ENCODE measurements at places on chromosomes 4 and X.

DNA sequence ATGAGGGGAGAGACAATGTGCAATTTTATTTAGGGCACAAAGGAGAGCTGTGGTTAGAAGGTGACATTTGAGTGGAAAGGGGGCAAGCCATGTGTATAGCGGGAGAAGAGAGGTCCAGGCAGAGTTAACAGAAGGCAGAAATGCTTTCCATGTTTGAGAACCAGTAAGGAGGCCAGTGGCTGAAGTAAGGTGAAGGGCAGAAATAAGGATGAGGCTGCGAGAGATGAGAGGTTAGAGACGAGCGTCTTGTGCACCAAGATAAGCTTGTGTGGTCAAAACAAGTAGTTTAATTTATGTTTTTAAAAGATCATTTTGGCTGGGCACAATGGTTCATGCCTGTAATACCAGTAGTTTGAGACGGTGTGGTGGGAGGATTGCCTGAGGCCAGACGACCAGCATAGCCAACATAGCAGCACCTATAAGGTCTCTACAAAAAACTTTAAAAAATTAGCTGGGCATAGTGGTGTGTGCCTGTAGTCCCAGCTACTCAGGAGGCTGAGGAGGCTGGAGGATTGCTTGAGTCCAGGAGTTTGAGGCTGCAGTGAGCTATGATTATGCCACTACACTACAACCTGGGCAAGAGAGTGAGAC is 8.5 kb downstream of the HTT start:
- DNase-seq: no peak

DNA sequence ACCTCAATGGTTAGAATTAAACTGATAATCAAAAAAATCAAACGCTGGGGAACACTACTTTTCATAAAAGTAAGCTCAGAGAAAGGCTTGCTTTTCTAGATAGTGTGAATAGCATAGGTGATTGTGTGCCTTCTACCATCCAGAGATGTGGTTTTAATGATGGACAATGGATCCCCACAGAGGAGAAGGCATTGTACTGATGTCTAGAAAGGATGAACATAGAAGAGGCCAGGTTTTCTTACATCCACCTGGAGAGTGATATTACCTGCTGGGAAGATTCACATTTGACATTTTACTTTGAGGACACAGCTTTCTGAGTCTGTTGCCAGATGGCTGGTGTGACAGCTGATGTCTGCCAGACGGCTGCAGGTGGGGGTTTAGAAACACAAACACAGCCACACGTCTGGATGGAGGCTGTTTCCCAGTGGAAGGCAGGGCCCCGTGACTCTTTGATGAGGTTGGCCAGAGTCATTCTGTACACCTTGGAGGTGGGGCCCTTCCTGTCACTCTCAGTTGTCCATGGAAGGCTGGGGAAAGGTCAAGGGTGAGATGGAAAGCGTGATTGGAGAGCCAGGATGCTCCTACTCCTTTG is 114.4 kb downstream of the PSAPL1 start:
- DNase-seq: no peak

DNA sequence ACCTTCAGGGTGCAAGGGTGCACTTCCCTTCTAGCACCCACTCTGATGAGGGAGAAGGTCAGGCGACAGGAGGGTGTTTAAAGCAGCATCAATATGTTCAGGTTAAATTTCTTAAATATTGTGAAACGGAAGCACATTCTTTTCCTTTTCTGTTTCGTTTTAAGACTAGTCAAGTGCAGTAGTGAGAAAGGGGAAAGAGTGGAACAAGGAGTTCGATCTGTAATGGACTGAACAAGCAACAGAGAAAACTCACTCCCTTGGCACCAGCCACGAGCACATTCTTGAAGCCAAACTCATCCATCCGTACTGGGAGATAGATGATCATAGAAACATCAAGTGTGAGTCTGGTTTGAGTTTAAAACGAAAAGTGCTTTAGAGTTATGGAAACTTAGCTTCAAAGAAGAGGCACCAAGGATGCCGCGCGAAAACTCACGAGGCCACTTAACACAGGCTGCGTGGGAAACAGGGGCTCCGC is 815 bp downstream of the FAM53A start:
- DNase-seq: no peak

- no peak for DNase-seq
Observed at GRCh38 chr4:59091146-59092142, 1981.3 kb upstream of the IGFBP7 start.

GRCh38 chrX:110395877-110396276 is 37.2 kb downstream of the RTL9 start:
- DNase-seq: no peak

DNA sequence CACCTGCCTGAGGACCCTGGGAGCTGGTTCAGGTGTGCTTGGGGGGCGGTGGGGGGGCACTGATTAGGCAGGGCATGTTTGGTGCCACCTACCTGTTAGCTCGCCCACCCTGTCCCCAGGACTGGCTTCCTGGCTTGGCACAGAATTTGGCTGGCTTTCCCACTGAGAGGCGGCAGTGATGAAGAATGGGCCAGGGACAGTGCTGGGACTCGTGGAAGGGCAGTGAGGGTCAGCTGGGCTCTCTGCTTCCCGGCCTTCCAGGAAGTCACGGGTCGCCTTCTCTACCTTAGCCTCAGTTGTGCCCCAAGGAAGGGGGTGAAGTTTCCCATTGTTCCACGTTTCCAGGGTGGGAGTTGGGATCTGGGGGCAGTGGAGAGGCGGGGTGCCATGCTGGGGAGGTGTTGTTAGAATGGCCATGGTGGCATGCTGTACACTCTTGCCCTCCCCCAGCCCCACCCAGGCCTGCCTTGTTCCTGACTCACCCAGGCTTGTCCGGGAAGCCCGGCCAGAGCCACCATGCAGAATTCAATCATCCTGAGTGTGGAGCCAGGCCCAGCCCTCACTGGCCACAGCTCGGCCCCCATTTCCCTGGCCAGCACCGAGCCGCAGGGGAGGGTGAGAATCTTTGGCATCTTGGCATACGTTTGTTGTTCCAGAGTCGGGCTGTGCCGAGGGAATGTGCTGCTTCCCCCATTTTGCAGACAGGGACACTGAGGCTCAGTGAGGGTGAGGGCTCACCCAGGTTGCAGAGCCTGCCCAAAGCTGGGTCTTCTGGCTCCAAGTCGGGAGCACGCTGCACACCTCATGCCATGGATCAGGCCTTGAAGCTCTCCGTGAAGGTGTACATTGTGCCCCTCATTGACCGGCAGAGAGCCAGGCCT is 21.9 kb upstream of the GPR78 start:
- no peak for DNase-seq

- DNase-seq: peak; percentile 44
Observed at GRCh38 chr4:108047199-108047598, 57.5 kb downstream of the HADH start.

- no peak for DNase-seq
Observed at GRCh38 chr4:48366611-48367010, 25.3 kb downstream of the SLAIN2 start.

- no peak for DNase-seq
Observed at GRCh38 chrX:134377537-134377936, 82.4 kb upstream of the HPRT1 start.

DNA sequence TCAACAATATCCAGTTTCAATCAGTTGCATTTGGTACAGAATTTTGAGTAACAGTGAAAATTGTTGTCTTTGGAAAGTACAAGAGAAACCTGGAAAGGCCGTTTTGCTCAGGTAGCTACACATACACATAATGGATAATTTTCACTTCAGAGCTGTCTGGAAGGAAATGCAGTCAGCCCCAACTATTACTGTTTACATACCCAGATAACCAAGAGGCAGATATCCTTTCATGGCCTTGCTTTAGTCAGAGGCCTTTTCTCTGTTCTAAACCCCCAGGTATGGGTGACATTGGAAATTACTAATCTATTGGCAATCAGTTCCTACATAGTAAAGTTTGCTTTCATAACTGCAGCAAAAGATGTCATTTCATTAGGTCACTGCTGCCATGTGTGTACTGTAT is 244.9 kb upstream of the EMCN start:
- DNase-seq: no peak

DNA sequence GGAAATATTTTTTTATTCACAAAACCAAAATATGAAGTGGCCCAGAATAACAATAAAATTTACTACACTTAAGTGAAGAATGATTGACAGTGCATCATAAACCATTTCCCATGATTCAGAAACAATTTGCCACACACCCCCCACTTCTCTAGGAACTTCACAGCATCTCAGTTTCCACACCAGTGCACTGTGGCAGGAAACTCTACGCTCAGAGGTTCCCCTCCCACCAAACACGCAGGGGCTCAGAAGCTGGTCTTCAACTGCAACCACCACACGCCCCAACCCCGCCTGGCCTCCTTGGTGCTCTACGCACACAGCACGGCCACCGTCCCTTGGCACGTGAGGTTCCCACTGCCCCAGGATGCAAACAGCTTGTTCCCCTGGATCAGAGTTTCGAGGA is 63.7 kb downstream of the ZFYVE28 start:
- no peak for DNase-seq

DNA sequence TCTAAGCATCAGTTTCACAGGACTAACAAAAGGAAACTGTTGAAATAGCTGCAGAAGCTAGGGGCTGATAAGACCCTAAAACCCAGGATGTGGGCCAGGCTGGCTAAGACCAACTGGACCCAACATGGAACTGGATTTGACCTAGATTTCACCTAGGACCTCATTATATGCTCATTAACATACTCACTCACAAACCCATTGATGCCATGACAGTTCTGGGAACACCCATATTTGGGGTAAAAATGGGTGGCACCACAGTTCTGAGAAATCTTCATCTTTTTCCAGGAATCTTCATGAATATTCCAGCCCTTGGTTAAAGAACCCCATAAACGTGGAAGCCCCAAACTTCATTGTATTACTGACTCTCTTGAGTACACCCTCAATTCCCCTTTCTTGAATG is 41.1 kb downstream of the HSD17B13 start:
- DNase-seq: no peak

DNA sequence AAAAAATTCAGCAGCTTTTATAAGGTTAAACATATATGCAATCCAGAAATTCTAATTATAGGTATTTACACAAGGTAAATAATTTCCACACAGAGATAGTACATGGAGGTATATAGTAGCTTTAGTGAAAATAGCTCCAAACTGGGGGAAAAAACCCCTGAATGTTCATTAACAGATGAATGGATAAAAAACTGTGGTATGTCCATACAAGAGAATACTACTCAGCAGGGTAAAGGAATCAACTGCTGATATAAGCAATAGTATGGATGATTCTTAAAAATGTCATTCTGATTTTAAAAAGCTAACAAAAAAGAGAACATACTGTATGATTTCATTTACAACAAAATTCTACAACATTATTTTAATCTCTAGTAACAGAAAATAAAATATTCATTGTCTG is 37.2 kb upstream of the FRMD7 start:
- DNase-seq: no peak

DNA sequence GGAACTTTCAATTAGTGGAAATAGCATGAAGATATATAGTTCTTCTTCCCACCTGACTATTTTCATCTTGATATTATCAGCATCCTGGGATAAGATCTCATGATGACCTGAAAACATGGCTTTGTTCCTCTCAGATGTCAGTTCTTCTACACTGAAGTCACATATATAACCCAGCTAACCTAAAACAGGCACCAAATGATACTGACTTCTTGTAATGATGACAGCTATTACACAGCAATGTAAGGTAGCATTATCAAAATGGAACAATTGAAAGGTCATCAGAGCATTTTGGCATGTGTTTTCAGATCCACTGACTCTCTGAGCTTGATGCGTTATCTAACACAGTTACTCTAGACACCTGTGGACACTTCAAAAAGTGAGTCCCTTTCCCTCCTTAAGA is 469.9 kb downstream of the INPP4B start:
- DNase-seq: no peak

GRCh38 chrX:111354496-111354895 is 57.5 kb downstream of the DCX start:
- no peak for DNase-seq

DNA sequence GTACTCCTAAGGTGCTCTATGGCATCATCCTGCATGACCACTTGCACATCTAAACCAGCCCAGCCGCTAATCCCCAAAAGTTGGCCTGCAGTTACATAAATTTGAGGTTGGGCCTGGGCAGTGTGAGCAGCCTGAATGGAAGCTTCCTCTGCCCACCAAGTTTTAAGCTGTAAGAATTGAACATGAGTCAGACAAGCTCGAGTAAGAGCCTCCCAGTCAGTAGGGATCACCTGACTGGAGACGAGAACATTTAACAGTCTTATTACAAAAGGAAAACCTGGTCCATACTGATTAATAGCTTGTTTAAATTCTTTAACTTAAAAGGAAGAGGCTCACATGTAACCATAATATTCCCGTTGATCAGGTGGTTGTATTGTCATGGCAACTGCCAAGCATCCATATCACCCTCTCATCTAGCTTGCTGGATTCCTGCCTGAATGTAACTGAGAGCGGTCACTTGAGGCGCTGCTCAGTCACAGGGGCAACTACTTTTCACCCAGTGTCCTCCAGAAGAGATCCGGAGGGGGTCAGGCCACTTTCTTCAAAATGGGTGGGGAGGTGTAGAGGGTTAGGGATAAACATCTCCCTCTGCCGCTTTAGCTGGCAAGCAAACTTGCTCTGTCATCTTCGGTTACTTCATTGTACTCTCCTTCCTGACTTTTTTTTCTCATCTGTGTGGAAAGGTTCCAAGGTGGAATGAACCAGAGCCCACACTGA is 56.6 kb upstream of the WDR1 start:
- peak; percentile 47 for DNase-seq

DNA sequence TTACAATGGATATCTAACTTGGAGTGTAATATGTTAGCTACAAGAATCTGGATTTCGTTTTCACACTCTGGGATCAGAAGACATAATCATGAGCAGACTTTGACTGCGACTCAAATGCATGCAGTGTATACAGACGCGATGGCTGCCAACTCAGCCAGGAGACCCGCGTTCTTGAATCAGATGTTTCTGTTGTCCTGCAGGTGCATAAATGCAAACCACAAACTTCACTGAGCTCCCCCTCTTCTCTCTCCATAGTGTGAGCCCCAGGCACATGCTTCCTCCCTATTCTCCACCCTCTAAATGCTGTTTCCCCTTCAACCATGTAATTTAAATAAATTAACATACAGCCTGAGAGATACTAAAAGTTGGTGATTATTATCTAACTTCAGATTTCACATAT is 347.9 kb downstream of the DCHS2 start:
- DNase-seq: no peak

DNA sequence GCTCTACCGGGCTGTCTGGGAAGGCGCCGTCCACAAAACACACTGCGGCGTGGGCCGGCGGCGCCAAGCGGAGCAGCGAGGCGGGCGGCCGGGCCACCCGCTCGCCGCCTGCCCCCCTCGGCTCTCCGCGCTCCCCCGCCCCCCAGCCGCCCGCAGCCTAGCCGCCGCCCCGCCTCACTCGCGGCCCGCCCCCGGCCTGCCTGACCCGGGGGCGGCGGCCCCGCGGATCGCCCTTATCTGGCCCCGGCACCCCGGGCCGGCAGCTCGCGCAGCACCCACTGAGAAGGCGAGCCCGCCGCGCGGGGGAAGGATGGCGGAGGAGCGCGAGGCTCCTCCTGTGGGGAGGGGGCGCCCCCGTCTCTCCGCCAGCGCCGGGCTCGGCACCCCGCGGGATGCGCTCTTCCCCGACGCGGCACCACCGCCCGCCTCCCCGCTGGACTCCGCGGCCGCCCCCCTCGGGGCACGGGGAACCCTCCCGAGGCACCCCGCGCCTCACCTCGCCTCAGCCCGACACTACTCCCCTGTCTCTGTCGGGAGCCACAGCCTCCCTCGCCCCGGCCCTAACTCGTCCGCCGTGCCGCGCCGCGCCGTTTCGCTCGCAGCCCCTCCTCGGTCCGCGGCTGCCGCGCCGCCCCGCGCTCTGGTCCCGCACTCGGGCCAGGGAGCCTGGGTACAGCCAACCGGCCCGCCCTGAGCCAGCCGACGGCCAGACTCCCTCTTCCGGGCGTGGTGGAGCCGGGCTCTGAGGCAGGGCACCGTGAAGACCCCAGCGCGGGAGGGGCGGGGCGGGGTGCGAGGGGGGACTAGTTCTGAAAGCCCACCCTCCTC is 566 bp downstream of the ATP11C start:
- DNase-seq: no peak

All from NCI-H2029 treated with DMSO at 0.1 percent for 48 hours (cell line).